RPMI7951 (cell line): ENCODE measurements at places on chromosomes 13 and 19.

DNA sequence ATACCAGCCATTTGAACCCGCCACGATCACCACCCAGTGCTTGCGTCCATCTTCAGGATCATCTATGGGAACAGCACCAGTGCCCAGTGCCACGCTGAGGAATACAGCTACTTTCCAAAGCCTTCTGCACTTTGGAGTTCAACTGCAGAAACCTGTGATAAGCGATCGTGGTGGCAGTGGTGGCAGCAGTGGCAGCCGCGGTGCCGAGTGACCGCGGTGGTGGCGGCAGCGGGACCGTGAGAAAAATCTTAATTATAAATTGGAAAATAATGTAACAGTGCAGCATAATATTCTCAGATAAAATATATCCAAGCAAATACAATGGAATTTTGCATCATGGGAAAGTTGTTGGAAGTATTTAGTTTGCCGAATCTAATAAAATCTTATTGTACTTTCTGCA, 2270.9 kb downstream of the PCDH9 start:
- DNase-seq, result no peak

DNA sequence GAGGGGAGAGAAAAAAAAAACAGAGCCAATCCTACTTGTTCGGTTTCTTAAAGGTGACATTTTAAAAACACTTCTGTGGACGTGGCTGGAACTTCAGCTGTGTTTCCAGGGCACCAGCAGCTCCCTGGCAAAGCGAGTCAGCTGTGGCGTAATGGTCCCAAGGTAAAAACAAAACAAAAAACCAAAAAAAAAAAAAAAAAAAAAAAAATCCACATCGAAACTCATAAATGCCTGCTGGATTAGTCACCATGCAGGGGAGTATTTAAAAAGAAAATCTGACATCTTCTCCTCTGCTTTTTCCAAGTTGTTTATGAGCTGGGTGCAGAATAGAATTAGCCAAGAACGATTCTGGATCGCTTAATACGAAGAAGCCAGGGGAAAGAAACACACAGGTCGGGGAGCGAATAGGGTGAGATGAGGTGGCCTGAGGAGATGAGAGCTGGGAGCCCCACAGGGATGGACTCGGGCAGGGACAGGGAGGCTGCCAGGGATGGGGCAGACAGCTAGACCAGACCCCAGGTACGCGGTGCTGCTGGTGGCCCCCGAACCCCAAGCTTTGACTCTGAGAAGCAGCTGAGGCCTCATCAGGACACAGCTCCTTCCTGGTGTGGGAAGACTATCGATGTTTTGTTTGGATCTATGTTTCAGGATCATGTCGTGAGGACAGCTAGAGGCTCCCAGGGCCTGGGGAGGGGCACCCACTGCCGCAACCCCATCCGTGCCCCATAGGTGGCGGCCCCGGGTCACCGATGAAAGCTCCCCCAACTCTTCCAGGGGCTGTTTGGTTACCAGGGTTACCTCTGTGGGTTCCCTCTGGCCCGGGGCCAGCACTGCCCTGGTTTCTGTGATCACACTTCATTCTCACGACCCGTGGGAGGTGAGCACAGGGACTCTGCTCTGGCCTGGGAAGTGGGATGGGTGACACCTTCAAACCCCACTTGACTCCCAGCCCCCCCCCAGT, 3.1 kb upstream of the CTXN1 start:
- peak; percentile 78 for DNase-seq

- peak; percentile 56 for DNase-seq
Measured at GRCh38 chr13:36418022-36418805, 14.1 kb upstream of the CCNA1 start.

DNA sequence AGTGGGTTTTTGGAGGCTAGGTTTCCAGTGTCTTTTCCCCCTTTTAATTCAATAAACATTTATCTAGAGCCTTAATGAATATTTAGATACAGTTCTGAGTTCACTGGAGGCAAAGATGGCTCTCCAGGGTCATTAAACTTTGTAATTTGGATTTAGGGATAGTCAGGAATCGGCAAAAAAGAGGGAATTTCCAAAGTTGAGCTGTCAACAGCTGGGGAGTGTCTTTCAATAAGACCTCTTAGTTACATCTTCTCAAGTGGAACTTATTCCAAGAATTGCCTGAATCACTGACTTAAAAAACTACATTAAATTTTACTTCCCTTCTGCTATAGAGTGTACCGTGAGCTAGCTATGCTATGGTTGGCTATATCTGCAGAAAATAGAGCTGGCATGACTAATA, 2.0 kb downstream of the LRCH1 start:
- DNase-seq, result no peak

- no peak for DNase-seq
Measured at GRCh38 chr19:13029893-13030292, 34.6 kb downstream of the NFIX start.
